ENCODE measurements at places on chromosomes 2 and 18. TPM values are rescaled to one million over a fixed set of nuclear protein-coding genes. Genes with fewer than 3 reads are reported as not detected.

The THSD7B gene
- total RNA-seq = 0.27 TPM

GRCh38 chr2:236452238-236452637 is 117.4 kb upstream of the ACKR3 start:
- DNase-seq = no peak

The IKZF2 gene
- total RNA-seq = 4.7 TPM

DNA sequence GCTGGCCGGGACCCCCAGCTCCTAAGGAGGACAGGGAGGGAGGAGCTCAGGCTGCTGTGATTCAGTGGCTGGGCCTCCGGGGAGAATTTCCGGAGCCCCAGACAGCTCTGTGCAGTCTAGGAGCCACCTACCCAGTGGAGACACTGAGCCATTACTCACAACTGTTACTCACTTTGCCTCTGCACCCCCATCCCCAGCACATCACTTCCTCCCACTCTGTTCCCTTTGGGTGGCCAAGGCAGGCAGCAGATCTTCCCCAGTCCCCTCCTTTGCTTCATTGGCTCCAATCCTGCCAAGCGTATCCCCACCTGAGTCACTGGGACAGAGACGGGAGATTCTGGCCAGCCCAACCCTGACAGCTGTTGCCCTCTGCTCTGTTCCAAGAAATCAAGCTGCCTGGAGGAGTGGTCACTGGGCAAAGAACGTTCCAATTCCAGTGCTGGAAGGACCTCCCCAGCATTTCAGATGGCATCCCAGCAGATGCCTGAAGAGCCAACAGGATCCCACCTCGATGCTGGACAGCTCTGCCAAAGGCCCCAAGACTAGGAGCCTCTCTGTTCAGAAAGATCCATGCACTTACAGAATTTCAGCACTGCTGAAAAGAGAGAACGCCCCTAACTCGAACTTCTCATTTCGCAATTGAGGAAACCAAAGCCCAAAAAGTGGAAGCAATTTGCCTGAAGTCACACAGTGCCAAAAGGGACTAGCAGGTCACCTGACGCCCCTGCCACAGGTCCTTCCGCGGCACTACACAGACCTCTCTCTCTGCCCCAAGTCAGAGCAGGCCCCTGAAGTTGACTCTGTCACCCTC is 68.3 kb downstream of the TNS1 start:
- peak; percentile 74 for DNase-seq

The NETO1 gene
- total RNA-seq = not detected

The SAG gene
- not detected for total RNA-seq

GRCh38 chr2:241540401-241540770 is 18.2 kb upstream of the BOK start:
- DNase-seq = no peak

DNA sequence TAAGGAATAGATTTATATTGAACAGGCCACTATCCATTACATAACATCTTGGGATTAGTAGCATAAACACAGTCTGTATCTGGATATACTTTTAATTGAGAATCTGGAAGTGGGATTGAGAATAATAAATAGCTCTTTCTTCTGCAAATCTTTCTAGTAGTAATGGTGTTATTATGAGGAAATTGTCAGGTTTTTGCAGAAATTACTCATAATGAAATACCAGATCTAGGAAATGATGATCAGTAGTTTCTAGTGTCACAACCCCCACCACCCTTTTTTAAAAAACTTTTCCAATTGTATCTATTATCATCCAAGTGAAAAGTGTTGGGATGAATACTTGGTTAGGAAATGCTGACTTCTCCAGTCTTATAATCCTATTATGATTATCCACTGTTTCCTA is 18.7 kb downstream of the NBEAL1 start:
- DNase-seq = no peak

DNA sequence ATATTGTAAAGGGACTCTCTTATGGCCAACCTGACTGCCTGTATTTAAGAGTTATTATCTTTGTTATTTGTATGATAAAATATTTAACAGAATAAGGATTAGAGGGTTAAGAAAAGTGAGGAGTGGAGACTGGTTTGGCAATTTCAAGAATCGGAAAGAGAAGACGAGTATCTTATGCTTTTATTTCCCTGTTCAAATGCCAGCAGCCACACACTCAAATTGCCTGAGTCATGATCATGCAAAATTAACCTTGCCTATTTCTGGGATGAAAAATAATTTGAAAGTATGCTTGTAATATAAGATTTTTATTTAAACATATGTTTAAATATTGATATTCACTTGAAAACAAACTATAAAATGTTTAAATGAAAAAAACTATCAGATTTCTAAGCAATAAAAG is 188.6 kb downstream of the CD226 start:
- no peak for DNase-seq

The BCL11A gene
- 37.5 TPM for total RNA-seq

- no peak for DNase-seq
Observed at GRCh38 chr2:14072338-14072737, 560.2 kb upstream of the LRATD1 start.

DNA sequence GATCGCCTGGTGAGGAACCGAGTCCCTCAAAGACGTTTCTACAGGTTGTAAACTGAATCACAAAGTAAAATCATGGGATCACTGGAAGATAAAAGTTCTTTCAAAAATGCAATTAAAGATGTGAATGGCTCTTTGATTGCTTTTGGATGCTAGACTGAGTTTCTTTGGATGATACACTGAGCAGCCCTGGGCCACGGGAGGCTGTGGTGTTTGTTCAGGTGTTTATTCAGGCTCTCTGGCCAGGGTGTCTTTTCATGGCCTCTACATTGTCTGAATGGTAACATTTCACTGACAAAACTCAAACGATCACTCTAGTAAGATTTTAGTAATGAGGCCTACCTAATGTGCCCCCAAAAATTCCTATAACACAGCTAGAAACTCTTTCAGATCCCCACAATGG is 48.4 kb upstream of the SPATS2L start:
- no peak for DNase-seq

- no peak for DNase-seq
Observed at GRCh38 chr2:42328148-42328833, 32.7 kb downstream of the COX7A2L start.

DNA sequence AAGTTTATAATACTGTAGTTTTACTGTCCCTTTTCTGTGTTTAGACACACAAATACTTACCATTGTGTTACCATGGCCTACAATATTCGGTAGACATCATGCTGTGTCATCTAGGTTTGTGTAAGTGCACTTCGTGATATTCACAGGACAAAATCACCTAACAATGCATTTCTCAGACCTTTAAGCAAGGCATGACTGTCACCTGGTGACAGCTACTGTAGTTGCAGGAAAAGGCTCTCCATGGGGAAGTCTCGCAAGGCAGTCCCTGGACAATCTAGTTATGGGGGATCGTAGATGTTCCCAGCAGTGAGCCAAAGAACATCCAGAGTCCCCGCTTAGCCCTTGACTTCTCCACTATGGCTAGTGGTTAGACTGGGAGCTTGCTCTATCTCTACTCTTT is 73.1 kb downstream of the EIF2AK3 start:
- DNase-seq = no peak

DNA sequence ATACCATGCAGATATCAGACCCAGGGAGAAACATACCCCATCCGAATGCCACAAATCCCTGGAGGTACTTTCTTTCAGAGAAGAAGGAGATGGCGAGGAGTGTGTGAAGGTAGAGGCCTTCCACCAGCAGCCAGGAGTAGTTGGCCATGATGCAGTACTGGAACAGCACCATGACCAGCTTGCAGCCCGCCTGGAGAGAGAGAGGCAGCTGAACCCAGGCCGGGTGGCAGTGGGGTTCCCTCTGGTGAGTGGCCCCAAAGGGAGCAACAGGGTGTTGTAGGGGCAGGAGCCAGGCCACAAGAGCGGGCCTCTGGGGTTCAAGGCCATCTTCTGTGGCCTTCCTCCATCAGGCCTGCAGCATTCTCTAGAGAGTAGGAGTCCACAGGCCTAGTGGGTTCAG is 30.2 kb downstream of the TMEM37 start:
- no peak for DNase-seq

- no peak for DNase-seq
Observed at GRCh38 chr2:46259777-46260168, 37.4 kb upstream of the EPAS1 start.

The HNMT gene
- total RNA-seq = 13.0 TPM

The MPV17 gene
- total RNA-seq = 48.0 TPM

- no peak for DNase-seq
Observed at GRCh38 chr2:140308706-140309105, 1528.5 kb upstream of the NXPH2 start.

DNA sequence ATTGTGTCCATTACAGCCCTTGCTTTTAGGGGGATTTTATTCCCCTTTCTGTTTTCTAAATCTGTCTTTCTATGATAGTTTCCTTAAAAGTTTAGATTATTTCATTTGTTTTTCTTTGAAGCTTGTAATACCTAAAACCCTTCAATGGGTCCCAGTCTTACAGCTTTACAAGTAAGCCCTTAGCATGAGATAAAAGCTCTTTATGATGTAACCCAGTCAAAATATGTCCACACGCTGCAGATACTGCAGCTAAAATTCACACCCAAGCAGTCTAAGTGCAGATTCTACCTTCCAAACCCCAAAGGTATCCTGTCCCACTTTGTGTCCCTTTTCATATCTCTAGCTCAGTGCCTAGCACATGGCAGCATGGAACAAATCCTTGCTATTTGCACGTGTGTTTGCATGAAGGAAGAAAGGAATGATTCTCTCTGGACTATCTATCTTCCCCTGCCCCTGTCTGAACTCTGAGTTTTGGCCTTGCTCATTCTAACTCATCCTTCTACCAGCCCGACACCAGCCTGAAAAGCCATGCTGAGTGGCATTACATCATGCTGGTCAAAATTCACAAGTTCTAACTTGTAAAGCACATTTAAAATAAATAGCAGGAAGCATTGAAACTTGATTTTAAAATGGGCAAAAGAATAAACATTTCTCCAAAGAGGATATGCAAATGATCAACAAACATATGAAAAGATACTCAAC is 623.2 kb downstream of the IRS1 start:
- DNase-seq = no peak
